Muscle of back (tissue), 13 donors: ENCODE measurements at places on chromosomes 3 and 15.

- peak; percentile 50 for DNase-seq
Observed at GRCh38 chr3:30161375-30161774, 445.0 kb upstream of the TGFBR2 start.

DNA sequence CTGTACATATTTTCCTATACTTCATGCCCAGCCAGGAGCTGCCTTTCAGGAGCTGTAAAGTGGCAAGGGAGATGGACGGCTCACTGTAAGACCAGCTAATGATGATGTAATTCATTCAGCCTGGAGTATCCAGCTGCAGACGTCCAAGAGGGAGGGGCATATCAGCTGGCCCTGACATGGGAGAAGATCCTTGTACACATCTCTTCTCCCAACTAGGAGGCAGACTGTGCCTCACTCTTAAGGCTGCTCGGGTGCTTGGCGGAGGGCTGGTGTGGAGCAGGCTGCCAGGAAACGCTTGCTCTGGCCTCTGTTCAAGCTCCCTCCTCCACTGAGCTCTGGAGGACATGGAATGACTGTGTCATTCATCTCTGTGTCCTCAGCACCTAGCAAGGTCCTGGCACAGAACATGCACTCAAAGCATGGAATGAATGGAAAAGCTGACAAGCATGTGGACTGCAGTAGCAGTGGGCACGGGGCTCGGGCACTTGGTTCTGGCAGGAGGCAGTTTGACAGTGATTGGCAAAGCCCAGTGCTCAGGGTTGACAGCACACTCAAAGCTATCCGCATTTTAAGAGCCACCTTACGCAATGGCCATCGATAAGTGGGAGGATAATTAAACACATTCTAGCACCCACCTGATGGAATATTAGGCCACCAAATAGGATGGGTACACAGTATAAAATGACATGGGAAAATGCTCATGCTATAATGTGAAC lies 72.4 kb downstream of the TBC1D2B start:
- DNase-seq: peak; percentile 74

- no peak for DNase-seq
Observed at GRCh38 chr3:119831022-119831421, 49.1 kb downstream of the NR1I2 start.

DNA sequence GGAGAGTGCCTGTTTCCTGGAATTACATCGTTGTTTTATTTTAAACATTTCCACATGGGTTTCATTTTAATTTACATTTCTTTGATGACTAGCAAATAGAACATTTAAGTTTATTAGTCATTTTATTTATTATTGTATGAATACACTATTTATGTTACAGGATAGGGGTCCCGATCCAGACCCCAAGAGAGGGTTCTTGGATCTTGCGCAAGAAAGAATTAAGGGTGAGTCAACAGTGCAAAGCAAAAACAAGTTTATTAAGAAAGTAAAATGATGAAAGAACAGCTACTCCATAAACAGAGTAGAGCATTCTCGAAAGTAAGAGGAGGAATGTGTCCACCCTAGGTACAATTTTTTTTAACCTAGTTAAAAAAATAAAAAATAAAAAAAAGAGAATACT lies 539.5 kb downstream of the NAALADL2 start:
- DNase-seq: no peak

- no peak for DNase-seq
Observed at GRCh38 chr3:185647880-185648210, 61.8 kb downstream of the SENP2 start.

GRCh38 chr3:146780251-146780650 lies 175.1 kb upstream of the PLSCR5 start:
- DNase-seq: no peak

DNA sequence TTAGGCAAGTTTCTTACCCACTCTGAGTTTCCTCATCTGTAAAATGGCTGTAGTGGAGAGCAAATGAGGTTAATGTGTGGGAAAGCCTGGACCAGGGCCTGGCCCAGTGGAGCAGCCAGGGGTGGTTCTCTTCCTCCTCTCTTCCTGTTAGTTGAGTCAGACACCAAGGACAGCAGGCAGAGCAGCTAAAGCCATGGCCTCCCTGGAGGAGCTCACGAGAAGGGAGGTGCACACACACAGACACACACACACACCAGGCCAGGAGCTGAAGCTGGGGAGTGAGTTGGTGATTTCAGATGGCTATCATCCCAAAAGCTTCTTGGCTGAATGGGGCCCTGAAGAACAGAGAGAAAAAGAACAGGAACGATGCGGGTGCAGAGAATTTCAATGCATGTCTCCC lies 33.2 kb upstream of the TSPAN3 start:
- DNase-seq: no peak

DNA sequence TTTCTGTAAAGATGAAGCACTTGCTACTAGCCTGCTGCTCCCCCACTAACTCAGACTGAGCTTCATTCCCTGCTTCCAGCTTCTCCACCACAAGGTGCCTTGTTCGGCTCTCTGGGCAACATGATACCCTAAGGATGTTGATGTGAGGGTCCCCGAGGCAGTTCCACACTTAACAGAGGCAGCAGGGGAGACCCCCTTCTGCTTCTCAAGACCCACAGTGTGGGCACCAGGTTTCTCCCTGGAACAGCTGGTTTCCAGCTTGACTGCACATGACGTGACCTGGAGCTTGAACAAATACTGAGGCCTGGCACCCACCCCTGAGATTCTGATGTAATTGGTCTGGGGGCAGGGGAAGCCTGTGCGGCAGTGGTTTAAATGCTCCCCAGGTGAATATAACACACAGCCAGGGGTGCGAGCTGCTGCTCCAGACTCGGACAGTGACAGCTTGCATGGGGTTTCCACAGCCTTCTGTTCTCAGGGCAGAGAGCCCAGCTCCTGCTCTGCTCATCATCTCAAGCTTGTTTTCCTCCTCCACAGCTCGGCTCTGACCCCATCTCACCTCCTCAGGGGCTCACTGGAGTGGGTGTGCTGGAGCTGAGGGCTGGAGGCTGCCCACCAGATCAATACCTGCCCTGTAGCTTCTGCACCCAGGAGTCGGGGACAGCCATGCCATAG lies 95.0 kb upstream of the HACD2 start:
- DNase-seq: no peak

- DNase-seq: no peak
Observed at GRCh38 chr3:51830836-51831385, 30.5 kb upstream of the IQCF2 start.
